Activated CD8-positive, alpha-beta T cell treated with anti-CD3 and anti-CD28 coated beads for 36 hours (primary cell): ENCODE measurements at places on chromosomes 1 and 21.

GRCh38 chr1:172180501-172181285 is 239.8 kb upstream of the C1orf105 start:
- DNase-seq = peak; percentile 59

- no peak for DNase-seq
These were observed 70.7 kb upstream of the DAB1 start for GRCh38 chr1:57494530-57495079.

DNA sequence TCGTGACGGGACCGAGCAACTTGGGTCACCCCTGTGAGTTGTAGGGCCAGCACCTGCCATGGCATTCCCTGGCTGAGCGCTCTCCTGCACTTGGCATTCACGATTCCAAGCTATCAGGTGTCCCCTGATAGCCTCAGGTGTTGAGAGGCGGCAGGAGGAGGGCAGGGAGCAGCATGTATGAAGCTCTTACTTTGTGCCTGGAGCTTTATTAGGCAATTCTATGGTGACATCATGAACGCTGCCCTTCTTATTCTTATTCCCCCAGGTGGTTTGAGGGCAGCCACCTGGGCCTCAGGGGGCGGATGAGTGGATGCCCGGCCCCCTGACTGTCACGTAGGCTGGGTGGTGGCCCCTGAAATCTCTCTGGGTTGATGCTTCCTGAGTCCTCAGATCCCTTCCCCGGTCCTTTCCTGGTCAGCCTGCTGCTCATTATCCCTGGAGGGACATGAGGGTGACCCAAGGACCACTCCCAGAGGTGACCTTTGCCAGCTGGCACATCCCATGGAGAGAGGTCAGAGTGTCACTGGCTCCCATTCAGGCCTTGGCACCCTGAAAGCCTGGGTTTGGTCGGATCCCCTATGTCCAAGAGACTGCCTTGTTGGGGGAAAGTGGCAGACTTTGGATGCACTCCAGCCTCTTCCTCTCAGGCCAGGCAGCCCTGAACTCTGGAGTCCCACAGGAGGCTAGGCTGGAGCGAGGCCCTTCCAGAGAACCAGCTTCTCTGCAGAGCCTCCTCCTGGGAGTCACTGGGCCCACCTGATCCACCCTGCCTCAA is 51.9 kb downstream of the SPSB1 start:
- DNase-seq = no peak

GRCh38 chr1:8846263-8846662 is 28.8 kb upstream of the RERE start:
- no peak for DNase-seq

- no peak for DNase-seq
These were observed 68.5 kb upstream of the PDE4B start for GRCh38 chr1:65724151-65724550.

DNA sequence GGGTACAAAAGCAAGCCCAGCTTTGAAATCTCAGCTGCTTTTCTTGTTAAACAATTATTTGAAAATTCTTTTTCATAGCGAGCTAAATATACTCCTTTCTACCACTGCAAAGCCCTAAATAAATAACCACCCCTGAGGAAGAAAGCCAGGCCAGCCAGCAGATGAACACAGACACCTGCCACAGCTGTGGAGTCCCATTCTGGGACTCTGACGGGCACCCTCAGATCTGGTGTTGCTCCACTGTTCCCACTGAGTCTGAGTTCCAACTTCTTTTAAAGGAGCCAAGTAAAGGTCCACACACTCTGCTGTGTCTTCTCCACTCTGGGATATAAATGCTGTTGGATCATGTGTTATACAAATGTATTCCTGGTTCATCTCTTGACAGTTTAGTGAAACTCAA is 77.6 kb upstream of the COA6 start:
- no peak for DNase-seq

- DNase-seq = no peak
These were observed 99.9 kb downstream of the WDR4 start for GRCh38 chr21:42779431-42779861.

DNA sequence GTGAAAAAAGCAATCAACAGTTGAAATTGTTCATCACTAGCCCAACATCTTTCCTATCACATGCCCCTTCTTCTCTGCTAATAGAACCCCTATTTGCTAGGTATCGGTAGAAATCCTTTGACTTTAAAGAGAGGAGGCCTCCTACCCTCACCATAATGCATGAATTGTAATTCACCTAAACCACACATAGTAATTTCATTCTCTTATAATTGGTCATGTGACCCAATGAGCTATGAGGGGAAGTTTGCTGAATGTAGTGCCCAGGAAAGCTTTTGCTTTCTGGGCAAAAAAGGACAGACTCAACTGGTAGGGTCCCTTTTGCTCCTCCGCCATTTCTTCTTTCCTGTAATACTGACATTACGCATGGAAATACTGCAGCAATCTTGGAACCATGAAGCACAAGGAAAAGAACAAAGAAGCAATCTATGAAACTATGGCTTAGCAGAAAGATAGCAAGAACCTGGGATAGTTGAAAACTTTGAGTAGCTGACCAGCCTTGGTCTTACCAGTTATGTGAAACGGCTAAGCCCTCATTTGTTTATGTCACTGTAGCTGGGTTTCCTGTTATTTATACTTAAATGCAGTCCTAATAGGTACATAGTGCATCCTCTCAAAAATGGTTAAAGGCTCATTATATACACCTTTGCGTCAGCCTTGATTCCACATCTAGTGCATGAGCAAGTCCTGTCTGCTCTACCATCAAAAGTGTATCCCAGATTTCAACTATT is 10.2 kb upstream of the CHI3L2 start:
- no peak for DNase-seq

DNA sequence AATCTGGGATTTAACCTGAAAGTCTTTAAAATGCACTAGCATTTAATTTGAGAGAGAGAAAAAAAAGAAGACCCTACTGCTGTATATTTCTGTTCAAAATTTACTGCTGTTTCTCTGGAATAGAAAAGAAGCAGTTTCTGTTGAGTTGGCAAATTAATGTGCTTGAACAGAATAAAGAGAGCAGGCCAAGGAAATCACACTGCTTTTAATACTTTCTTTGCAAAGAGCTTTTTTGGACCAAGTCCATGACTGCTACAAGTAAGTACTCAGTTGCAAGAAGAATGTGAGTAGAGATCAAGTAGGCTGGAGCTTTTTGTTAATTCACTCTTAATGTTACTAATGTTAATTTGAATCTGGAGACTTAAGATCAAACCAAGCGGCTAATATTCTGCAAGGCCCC is 336.2 kb upstream of the SGIP1 start:
- DNase-seq = no peak

DNA sequence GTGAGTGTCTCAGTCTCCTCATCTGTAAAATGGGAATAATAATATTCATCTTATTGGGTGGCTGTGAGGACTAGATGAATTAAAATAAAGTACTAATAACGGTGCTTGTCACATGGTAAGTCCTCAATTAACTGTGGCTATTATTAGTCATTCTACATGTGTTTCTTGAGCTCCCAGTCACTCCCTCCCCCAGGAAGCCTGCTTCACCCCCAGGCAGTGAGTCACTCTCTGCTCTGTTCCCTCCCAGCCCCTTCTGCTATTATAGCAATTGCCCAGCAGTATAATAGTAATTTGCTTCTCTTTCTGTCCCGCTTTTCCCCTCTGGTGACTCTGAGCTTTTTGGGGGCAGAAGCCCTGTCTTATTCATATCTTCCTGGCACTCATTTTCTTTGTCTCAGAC is 102.0 kb downstream of the BEND5 start:
- DNase-seq = no peak

- DNase-seq = peak; percentile 11
These were observed 22.4 kb upstream of the INTS3 start for GRCh38 chr1:153705484-153705883.

GRCh38 chr1:1482856-1483255 is 11.3 kb downstream of the ATAD3B start:
- DNase-seq = no peak

DNA sequence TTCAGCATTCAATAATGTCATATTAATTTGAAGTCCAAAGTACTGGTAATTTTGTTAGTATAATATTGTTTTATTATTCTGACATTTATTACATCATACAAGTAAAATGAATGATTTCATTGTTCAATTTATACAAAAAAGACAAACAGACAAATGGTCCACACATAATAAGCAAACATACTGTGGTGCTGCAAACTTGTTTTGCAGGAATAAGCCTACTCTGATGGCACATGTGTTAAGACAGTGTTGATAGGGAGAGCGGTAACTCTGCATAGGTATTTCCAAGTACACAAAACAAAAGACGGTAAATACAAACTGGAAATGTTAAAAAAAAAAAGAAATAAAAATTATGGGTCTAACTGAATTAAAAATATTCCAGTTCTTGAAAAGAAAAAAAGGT is 59.7 kb upstream of the DPYD start:
- DNase-seq = no peak

- DNase-seq = peak; percentile 13
These were observed 63.2 kb downstream of the PLEKHA6 start for GRCh38 chr1:204296431-204296988.

DNA sequence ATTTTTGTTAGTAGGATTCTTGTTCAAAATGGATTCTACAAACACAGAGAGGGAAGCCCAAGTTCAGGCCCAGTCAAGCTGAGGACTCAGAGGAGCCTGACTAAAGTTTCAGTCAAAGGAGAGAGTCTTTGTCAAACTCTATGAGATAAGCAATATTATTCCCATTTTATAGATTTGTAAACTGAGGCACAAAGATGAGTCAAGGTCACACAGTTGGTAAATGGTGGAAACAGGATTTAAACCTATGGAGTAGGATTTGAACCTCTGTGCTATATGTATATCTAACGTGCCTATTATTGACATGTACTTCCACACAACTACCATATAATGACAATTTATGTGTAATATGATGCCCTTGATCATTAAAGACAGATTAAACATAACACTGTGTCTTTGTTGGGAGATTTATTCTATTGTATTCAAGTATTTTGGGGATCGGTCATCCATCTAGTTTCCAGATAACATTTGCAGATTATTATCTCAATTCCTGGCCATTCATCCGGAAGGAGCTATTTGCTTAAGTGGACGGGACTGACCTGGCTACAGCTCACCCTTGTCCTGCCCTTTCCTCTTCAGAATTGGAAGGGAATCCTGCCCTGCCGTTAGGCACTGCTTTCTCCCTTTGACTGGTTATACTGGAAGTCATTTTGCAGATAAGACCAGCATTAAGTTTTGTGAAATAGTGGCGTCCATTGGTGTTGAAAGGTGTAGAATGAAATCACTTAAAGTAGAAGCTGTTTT is 86.1 kb upstream of the LMO4 start:
- no peak for DNase-seq

DNA sequence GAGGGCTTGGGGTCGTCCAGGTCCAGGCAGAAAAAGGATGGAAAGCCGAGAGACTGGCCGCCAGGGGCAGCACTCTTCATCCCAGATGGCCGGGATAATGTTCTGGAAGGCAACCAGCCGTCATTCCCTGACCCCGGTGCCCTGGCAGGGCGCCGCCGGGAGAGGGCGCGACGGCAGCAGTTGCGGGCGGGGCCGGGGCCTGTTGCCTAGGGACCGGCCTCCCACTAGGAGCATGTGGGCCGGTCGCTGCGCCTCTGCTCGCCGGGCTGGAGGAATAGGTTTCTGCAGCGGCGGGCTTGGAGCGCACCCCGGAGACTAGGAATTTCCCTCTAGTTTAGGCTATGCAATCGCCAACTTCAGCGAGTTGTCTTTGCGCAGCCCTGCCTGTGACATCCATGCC is 11.0 kb downstream of the DMRTB1 start:
- DNase-seq = no peak

- DNase-seq = no peak
These were observed 52.8 kb upstream of the ZBTB40 start for GRCh38 chr1:22398656-22399420.

- no peak for DNase-seq
These were observed 11.8 kb upstream of the RASSF5 start for GRCh38 chr1:206495493-206496046.

GRCh38 chr1:19633106-19633505 is 11.0 kb upstream of the NBL1 start:
- no peak for DNase-seq

DNA sequence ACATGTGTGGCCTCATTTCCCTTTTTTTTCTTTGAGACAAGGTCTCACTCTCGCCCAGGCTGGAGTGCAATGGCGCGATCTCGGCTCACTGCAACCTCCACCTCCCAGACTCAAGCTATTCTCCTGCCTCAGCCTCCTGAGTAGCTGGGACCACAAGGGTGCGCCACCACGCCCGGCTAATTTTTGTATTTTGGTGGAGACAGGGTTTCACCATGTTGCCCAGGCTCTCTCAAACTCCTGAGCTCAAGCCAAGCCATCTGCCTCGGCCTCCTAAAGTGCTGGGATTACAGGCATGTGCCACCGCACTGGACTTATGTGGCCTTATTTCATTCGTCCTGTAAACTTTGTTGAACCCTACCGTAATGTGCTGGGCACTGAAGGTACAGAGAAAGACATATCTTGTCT is 569 bp upstream of the WARS2 start:
- DNase-seq = peak; percentile 71

DNA sequence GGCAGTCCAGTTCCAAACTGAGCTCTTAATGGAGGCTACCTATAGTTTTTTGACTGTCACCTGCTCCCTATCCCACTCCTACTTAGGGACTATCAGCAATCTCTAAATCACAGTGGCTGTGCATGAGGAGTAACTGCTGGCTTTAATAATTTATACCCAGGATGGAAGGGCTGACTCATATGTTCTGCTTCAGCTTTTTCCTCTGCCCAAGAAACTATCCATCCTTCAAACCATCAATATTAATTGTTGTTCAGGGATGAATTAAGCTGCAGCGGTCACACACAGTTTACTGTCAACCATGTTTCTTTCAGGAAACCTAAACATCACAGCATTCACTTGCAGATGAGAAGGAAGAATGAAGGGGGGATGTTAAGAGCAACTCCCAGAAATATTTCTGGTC is 9.0 kb upstream of the PGBD5 start:
- DNase-seq = no peak

- no peak for DNase-seq
These were observed 123.0 kb downstream of the PEX14 start for GRCh38 chr1:10597492-10598388.

DNA sequence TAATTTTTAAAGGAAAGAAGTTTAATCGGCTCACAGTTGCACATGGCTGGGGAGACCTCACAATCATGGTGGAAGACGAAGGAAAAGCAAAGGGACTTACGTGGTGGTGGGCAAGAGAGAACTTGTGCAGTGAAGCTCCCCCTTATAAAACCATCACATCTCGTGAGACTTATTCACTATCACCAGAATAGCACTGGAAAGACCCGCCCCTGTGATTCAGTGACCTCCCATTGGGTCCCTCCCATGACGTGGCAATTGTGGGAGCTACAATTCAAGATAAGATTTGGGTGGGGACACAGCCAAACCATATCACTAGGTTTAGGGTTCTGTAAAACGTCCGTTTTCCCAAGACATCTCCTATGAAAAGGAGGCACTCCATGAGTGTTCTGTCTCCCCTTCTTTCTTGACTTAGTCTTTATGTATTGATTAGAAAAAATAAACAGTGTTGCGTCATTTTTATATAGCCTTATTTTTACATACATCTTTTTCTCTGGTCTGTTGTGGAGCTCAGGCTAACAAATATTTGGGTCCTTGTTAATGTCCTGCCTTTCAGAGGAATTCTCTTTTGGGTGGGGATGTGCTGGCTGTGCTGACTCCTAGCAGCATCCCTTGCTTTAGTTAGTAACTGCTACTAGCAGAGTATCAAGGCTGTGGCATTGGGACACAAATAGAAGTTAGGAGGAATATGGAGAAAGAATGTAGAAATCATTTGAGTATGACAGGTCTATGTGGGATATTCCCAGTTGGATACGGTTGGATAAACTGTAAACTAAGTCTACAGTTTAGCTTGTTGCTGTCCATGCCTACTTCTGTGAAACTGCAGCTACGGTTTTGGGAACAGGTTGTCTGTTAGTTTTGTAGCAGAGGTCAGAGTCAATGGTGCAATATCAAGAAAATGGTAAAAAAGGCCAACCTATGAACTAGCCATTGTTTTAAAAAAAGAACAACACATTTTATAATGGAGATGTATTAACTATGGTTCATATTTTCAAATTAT is 23.5 kb downstream of the BACH1 start:
- no peak for DNase-seq
